ENCODE measurements at places on chromosomes 3 and 15.

GRCh38 chr3:120454076-120454689, 3.4 kb upstream of the FSTL1 start:
- DNase-seq = no peak

GRCh38 chr3:112348943-112349342, 16.0 kb downstream of the CD200 start:
- no peak for DNase-seq

DNA sequence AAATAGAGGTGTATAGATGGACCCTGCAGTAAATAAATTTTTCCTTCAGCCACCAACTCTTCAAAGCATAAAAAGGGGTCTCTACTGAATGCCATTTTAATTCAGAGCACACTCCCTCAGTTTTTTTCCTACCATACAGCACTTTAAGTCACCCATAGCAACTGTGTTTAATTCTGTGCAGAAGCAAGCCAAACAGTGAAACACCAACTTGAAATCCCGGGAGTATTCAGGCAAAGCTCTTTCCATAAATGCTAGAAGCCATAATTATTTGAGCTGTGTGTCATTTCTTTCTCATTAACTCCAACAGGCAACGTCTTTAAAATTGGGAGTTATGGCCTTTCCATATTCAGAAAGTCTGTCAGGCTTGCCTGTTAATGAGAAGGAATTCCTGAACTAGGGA, 562.1 kb downstream of the GRM7 start:
- no peak for DNase-seq

GRCh38 chr3:73516631-73517030, 108.1 kb downstream of the PDZRN3 start:
- DNase-seq = no peak

DNA sequence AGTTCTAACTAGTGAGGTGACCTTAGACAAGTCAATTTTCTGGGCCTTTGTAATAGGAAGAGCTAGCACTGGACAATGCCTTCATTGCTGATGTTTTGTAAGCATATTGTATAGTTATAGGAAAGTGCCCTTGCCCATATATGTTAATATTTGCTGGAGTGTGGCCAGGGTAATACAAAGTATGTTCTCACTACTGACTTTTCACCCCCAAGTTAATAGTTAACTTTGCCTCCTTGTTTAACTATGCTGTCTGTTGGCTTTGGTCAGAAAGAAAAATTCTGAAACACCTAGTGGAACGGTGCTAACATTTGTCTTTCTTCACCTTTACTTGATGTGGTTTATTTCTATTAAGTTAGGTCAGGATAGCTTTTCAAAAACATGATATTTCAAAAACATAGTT, 287.4 kb upstream of the CTNNB1 start:
- DNase-seq = no peak

DNA sequence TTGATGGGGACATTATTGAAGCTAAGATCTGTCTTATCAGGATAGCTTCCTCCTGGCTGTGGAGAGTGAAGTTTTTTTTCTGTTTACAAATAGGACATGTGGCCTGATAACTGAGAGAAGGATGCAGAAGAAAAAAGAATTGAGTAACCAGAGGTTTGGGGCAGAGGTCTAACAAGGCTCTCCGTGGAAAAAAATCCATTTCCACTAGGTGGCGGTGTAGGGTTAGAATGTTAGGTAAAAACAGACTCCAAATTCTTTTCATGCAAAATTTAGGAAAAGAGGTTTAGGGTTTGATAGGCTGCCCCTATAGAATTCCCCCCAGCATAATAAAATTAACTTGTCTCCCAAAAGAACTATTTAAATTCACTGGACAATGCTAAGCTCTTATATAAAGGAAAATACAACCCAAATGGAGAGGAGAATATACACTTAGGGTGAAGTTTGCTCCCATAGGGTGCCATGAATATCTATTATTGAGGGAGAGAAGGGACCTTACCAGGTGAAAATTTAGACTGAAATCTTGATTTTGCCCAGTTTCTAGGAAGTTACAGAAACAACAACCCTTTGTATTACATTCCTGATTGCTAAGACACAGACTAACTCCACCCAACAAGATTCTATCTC, 1560.4 kb downstream of the OTOL1 start:
- DNase-seq = no peak

GRCh38 chr3:184808021-184808420, 3.9 kb upstream of the VPS8 start:
- no peak for DNase-seq

GRCh38 chr3:190058521-190059241, 62.0 kb downstream of the P3H2 start:
- DNase-seq = no peak

- DNase-seq = no peak
Observed at GRCh38 chr15:64571857-64572291, 111.5 kb downstream of the ZNF609 start.

DNA sequence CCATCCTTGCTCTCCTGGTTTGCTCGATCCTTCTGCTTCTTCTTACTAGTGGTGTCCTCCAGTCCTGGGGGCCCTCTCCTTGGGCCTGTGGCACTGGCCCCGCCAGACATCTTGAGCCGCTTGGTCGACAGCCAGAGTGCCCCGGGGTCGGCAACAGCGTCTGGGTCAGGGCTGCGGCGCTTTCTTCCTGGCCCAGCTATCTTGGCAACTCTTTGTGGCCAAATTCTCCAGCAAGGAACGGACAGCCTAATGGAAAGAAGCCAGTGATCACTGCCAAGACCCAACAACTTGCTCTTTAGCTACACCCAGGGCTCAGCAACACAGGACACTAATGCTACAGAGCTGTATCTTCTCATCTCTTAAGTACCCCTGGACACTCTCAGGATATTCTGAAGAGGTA, 1.6 kb downstream of the USP19 start:
- no peak for DNase-seq

DNA sequence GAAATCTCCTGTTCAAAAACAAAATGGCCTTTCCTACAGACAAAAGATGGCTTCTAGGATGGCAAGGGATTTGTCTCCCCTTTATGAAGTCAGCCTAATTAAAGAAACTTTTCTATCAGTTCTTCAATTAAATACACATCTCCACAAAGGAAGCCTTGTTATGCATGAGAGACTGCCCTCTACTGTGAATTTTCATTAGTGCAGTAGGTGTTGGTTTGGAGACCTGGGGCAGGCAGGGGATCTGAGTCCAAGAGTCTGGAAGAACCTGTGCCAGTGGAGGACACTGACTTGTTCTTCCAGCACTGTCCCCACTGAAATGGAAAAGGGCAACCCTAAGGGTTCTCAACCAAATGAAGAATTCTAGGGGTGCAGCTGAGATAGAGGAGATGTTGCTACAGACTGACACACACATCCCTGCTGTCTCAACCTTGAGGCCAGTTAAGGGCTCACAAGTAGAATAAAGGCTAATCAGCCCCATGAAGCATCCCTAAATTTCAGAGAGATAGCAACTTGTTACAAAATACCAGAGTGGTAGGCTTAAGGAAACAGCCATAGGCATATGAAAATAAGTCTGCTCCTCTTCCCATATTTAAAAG, 174.0 kb upstream of the PRICKLE2 start:
- no peak for DNase-seq

DNA sequence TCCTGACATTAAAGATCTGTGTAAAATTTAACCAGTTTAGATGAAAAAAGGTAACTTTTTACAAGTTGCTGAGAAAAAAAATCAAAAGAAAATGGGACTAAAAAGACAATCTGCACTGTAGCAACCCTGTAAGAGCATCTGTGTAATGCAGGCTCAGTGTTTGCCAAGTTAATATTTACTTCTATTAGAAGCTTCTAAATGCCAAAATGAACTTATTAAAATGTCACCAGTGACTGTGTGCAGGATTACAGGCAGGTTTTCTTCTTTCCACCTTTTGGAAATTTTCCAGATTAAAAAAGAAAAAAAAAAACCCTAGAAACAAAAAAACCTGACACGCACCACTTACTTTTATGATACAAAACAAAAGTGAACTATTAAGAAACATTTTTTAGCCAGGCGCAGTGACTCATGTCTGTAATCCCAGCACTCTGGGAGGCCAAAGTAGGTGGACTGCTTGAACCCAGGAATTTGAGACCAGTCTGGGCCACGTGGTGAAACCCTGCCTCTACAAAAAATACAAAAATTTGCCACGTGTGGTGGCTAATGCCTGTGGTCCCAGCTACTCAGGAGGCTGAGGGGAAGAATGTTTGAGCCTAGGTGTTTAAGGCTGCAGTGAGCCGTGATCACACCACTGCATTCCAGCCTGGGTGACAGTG, 87.2 kb downstream of the TJP1 start:
- DNase-seq = no peak

GRCh38 chr3:31760654-31761053, 220.4 kb downstream of the OSBPL10 start:
- DNase-seq = no peak

GRCh38 chr3:14231998-14232501, 53.4 kb downstream of the LSM3 start:
- DNase-seq = no peak

GRCh38 chr3:40237889-40238571, 71.5 kb upstream of the EIF1B start:
- DNase-seq = no peak

- DNase-seq = no peak
Observed at GRCh38 chr3:107411779-107412178, 34.5 kb downstream of the CCDC54 start.

DNA sequence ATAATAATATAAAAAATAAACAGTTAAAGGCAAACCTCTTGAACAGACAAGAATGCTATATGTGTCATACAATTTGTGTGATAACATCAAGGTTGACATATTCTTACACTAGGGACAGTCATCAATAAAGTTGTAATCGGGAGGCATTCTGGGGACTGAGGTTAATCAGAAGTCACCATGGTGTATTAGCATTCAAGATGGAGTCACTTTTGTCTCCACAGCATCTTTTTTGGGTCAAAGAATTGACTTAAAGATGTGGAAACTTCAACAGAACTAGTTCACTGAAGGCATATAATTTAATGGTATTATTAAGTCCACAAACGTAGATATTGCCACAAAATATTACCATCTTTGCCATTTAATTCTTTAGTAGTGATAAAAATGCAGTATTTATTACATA, 625.6 kb upstream of the NAALADL2 start:
- DNase-seq = no peak

- no peak for DNase-seq
Observed at GRCh38 chr15:92005154-92005553, 151.6 kb downstream of the SLCO3A1 start.

DNA sequence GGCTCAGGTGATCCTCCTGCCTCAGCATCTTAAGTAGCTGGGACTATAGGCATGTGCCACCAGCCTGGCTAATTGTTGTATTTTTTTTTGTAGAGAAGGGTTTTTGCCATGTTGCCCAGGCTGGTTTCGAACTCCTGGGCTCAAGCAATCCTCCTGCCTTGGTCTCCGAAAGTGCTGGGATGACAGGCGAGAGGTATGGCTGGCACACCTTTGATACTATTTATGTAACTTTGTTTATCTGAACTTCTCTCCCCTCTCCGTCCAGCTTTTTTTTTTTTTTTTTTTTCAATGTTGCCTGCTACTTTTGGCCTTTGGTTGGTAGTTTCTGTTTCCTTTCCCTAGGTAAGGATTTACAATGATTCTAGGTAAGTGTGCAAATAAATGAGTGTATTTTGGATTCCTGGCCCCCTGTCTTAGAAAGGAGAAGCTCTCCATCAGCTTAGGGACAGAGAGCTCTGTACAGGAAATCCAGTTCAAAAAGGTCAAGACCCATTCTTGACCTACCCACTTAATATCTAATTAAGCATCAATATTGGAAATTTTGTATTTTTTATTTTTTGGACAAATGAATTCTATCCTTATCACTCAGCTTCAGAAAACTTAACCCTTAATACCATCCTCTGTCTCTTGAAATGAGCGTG, 6.8 kb downstream of the ARL6IP5 start:
- DNase-seq = no peak

DNA sequence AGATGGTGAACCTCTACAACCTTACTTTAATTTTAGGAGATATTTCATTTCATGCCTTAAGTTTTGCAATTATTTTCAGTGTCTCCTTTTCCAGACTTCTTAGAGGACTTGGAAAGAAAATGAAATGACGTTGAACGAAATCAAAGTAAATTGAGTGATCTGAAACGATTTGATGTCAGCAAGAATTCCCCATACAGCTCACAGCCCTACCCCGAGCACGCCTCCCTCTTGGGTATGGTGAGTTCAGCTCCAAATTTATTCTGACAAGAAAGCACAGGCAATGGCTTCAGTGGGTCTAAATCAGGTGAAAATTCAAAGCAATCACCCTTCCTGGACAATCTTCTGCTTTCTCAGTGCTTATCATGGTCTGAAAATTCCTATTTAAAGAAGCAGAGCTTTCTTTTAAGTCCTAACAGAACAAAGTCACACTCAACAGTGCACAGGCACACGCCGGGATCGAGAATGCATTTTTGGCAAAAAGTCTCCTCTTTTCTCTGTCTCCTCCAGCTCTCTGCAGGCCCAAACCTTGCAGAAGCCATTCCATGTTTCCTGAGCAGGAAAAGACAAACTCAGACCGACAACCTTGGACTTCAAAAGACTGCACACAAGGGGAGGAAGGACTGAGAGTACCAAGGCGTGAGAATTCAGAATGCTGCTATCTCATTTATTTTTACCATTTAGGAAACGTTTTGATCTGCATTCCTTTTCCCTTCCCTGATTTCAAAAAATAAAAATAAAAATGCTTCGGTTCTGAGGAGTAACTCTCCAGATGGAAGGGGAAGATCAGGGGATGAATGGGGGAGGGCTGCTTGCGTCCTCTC, 72.0 kb downstream of the CCNL1 start:
- DNase-seq = no peak

DNA sequence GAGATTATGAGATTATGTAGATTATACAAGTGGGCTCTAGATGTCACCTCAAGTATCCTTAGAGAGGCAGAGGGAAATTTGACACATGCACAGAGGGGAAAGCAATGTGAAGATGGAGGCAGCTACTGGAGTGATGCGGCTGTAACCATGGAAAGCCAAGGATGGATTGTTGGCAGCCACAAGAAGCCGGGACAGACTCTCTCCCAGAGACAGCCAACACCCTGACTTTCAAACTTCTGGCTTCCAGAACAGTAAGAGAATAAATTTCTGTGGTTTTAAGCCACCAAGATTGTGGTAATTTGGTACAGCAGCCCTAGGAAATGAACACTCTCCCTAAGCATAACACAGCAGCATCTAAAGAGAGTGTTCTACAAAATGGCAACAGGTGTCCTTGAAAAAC, 34.4 kb upstream of the PRICKLE2 start:
- no peak for DNase-seq

- DNase-seq = no peak
Observed at GRCh38 chr3:169104972-169105371, 558.5 kb downstream of the MECOM start.

DNA sequence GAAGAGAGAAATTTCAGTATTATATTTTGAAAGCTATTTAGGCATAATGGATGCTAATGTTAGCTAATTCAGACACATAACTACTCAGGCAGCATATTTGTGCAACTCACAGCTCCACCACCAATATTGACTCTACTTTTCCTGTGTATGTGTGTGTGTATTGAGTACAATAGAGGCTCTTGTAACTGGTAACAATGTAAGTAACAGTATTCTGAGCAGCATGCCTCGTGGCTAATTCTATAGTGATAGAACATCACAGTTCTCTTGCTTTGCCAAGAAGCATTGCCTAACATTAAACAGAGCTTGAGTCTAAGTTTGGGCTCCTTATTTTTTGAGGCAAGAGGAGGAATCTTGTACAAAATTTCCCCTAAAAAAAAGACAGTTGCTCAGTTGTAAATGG, 98.6 kb upstream of the ARHGEF26 start:
- no peak for DNase-seq
